Lung (tissue), 17 donors: ENCODE measurements at places on chromosomes 4 and X. TPM values are rescaled to one million over a fixed set of nuclear protein-coding genes. Genes with fewer than 3 reads are reported as not detected.

- DNase-seq, result no peak
These were observed 270.5 kb upstream of the GPC4 start for GRCh38 chrX:133685822-133686221.

DNA sequence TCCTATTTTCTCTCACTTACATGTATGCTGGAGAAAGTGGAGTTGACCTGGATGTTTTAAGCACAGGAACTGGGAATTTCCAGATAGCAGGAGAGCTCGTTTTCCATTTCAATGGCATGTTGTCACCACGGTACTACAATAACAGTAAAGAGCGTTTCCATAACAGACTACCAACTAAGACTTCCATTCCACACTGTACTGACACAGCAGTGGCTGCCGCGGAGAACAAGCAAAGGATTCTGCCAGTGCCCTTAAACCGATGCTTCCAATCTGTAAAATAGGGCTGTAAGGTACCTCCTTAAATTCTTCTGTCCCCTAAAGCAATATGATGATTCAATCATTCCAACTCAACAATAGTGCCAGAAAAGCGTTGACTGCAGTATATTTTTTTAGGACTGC, 143.9 kb downstream of the KLHL13 start:
- DNase-seq, result peak; percentile 22

DNA sequence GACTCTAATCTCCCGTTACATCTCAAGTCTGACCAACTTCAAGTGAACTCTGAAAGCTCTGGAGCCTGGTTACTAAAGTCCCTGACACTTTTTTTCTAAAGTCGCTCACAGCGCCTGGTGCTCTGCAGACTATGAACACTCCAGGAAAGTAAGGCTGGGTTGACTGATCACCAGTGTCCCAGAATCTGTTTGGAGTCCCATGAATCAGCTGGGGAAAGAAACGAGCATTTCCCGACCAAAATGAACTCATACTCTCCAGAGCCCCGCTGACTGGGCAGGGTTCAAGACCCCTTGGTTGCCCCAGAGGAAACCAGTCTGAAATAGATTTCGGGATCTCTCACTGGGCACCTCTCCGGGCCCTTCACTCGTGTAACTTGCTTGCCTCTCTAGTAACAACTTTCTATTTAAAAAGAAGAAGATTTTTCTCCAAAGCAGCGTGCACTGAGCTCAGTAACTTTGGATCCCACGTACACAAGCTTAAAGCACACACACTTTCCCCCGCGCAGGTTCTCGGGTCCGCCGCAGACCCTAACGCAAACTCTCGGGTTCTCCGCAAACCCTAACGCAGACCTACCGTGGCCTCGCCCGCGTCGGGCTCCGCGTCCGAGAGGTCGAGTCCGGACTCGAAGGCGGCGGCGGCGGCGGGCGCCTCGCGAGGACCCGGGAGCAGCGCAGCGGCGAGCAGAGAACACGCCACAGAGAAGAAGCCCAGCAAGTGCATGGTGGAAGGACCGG, 964 bp downstream of the VEGFC start:
- DNase-seq, result peak; percentile 72

DNA sequence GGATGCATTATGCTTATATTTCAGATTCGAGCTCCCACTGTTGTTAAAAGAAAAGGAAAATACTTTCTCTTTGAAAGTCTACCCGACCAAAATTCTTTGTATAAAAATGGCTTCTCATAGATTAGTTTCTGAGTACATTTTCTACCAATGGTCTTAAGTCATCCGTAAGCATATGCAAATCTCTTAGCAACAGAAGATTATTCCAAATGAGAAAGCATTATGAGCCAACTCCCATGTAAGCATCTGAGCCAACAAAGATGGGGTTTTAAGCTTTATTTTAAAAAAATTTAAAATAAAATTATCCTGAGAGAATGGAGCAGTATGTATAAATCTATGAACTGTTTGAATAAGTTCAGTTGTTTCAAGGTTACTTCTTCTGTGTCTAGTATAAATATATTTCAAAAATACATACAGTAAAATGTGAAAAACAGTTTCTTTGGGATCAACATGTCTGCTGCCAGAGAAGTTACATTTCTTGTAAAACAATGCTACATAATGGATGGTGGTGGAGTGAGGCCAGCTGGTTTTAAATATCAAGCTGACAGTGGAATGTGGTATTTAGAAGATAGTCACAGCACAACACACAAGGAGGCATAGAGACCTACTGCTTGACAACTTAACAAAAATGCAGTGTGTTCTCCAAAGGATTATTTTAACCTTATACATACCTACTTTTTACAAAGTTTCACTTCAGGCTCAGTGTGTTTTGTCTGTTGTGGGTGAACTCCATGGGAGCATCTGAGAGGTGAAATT, 199.5 kb upstream of the DIPK2B start:
- DNase-seq, result peak; percentile 86

DNA sequence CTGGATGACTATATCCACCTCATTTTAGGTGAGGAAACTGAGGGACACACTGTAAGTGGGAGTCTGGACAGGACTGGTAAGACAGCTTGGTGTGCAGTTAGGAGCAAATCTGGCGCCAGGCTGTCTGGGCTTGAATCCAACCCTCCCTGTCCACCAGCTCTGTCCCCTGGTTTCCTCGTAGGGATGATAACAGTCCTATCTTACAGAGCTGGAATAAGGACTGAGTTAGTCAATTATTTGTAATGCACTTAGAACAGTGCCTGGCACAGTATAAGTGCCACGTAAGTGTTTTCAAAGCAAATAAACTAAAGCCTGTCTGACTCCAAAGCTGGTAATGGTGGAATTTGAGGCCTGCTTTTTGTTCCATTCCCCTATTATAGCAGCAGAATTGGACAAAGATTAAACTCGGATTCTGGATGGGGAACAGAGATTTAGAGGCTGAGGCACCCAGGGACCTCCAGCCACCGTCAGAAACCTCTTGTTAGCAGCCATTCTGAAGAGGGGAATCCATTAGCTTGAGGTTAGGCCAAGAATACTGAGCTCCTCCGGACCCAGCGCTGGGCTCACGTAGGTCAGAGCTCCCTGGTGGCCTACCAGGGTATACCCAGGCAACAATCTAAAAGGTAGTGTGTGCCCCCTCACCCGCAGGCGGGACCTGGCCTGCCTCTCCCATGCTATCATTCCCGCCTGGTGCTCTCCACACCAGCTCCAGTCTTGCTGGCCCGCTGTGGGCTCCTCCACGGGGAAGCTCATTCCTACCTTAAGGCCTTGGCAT, 102.1 kb downstream of the UCHL1 start:
- peak; percentile 56 for DNase-seq

- no peak for DNase-seq
These were observed 2086.5 kb upstream of the TENM3 start for GRCh38 chr4:180156684-180157083.

DNA sequence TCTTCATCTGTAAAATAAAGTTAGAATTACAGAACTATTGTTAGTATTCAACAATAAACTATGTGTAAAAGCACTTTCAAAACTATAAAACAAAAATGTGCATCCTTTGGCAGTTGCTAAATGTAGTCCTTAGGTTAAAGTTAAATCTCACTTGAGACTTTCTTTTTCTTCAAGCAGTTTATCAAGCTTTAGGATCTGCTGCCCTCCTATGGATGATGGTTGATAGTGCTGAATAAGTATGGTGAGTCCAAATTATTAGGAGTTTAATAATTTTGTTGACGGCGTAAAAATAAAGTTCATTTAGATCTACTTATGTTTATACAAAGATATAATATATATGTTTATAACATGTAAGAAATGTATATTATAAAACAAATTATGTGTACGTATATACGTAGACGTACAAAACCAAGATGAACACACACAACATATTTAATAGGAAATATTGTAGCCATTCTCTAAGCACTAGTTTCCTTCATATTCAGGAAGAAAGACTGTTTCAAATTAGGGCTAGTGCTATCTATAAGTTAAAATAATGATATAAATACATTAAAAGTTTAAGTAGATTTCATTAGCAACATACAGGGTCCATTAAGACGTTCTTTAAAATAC, 22.3 kb downstream of the UGT2A2 start:
- DNase-seq, result no peak

DNA sequence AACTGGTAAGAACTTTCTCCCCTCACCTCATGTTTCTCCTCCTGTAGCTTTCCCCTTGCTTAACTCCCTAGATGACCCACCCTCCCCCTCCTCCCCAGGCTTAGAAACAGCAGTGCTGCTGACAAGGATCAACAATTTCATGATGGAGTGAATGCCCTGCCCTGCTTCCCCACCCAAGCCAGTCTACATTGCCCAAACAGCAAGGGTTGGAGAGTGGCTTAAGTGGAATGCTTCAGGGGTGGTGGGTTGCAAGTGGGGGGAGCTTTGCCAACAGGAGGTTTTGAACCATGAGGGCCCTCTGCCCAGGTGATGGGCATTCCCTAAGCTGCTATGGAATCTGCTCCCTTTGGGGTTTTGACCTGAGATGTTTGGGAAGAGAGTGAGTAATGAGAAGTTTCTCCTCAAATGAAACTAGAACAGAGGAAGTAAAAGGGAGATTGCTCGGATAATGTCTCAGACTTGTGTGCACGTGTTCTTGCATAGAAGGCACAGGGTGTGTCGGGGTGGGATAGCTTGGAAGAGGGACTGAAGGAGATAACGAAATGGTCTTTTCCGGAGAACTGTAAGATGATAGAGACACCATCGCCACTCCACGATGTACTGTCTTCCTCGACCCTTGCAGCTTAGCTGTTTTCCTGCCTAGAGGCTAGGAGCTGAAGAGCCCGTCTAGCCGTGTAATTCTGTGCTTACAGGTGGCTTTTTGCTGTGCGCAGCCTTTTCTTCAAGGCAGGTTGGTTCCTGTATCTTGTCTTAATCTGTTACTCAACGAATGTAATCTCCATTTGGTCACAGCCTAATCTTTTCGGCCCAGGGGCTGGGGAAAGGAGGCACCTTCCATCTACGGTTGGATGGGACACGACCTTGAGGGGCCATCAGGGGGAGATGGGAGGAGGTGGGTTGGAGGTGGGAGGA, 10.1 kb downstream of the GDPD2 start:
- no peak for DNase-seq

DNA sequence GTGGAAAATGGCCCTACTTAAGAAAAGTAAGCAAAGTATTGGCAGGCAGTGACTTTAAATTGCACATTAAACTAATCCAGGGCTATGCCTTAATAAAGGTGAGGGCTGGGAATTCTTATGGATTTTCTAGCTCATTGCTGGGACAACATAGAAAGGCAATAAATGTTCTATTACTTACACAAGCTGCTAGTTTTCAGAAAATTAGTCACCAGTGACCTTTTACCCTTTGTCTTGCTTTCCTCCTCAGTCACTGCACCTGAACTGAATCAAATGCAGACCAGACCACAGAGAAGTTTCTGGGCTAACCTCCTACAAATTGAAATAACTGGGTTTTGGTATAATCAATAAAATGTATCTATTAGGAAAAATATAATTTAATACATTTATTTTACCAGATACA, 694.4 kb upstream of the FAM241A start:
- no peak for DNase-seq

The AMBN gene
- total RNA-seq, result not detected

The TMEM175 gene
- total RNA-seq, result 23.7 TPM

The GC gene
- total RNA-seq, result 2.1 TPM

The NAAA gene
- total RNA-seq, result 15.9 TPM

The CT45A5 gene
- not detected for total RNA-seq

The SNCA gene
- 12.1 TPM for total RNA-seq

The NOX1 gene
- total RNA-seq, result 0.12 TPM
